ENCODE measurements at places on chromosomes 4 and X. TPM values are rescaled to one million over a fixed set of nuclear protein-coding genes. Genes with fewer than 3 reads are reported as not detected.

GRCh38 chr4:113871080-113871479, 108.4 kb downstream of the ARSJ start:
- no peaks in the 10 kb centered on the region for H3K4me1 ChIP-seq
- H3K36me3 ChIP-seq = no peaks in the 10 kb centered on the region
- no peak overlapping the region for H3K27ac ChIP-seq
- H3K4me3 ChIP-seq = no peak overlapping the region

Gene GUCY1B1
- total RNA-seq = 6.7 TPM

Gene VCX3B
- total RNA-seq = not detected

Gene CLDN2
- total RNA-seq = not detected

- DNase-seq = no peak
- H3K4me1 ChIP-seq = no peaks in the 10 kb centered on the region
- H3K27ac ChIP-seq = no peak overlapping the region
- no peaks in the 10 kb centered on the region for H3K36me3 ChIP-seq
- H3K4me3 ChIP-seq = no peak overlapping the region
- H3K27me3 ChIP-seq = no peaks in the 10 kb centered on the region
Observed at GRCh38 chr4:78612398-78613178, 61.0 kb downstream of the ANXA3 start.

Gene MAGEA10
- not detected for total RNA-seq

- peaks cover 18% of the 10 kb centered on the region for H3K36me3 ChIP-seq
- DNase-seq = no peak
- H3K27ac ChIP-seq = no peak overlapping the region
- H3K4me3 ChIP-seq = no peak overlapping the region
Observed at GRCh38 chr4:186368281-186368680, 102.3 kb downstream of the F11 start.

Gene NR0B1
- not detected for total RNA-seq

Gene CXorf49
- not detected for total RNA-seq

DNA sequence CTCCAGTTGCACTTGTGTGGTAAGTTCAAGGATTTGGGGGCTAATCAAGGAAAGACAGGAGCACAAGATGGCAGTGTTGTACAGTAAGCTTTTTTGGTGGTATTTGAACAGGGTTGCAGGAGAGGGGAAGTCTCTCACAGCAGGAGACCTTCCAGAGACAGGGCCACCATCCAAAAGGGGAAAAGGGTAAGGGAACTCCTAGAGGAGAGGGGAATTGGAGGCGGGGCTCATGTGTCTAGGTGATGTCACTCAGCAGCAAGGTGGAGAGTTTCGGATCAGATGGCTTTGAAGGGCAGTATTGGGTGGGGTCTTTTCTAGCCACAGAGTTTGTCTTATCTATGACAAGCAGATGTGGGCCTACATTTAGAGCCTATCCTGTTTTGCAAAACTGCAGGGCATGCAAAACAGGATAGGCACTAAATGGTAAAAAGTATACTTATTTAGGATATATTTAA, 13.4 kb upstream of the RNF175 start:
- DNase-seq = no peak
- peaks cover 13% of the 10 kb centered on the region for H3K4me1 ChIP-seq
- H3K4me3 ChIP-seq = no peak overlapping the region
- no peak overlapping the region for H3K27ac ChIP-seq
- peaks cover 33% of the 10 kb centered on the region for H3K36me3 ChIP-seq
- H3K27me3 ChIP-seq = no peaks in the 10 kb centered on the region

GRCh38 chr4:168694667-168695066, 197.8 kb downstream of the PALLD start:
- H3K4me1 ChIP-seq = peaks cover 20% of the 10 kb centered on the region
- no peaks in the 10 kb centered on the region for H3K36me3 ChIP-seq
- H3K27ac ChIP-seq = no peak overlapping the region
- H3K4me3 ChIP-seq = no peak overlapping the region
- DNase-seq = no peak

DNA sequence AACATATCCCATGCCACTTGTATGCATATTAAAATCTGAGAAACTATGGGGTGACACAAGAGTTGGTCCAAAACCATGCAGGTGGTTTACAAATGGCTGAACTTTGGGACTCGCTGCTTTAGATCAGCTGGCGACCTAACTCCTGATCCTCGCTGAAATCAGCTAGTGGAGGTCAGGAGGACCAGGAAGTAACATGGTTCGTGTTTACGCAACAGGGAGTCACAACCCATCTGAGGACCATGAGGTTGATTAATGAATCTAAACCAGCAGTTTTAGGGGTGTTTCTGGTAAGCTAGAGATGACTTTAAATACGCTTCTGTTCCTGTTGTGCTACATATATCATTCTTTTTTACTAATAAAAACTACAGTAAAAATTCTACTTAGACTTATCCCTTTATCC, 12.9 kb downstream of the TSPAN5 start:
- H3K4me3 ChIP-seq = no peak overlapping the region
- H3K27me3 ChIP-seq = no peaks in the 10 kb centered on the region
- no peak overlapping the region for H3K27ac ChIP-seq

Gene NOX1
- not detected for total RNA-seq

Gene MAGEA2B
- not detected for total RNA-seq

DNA sequence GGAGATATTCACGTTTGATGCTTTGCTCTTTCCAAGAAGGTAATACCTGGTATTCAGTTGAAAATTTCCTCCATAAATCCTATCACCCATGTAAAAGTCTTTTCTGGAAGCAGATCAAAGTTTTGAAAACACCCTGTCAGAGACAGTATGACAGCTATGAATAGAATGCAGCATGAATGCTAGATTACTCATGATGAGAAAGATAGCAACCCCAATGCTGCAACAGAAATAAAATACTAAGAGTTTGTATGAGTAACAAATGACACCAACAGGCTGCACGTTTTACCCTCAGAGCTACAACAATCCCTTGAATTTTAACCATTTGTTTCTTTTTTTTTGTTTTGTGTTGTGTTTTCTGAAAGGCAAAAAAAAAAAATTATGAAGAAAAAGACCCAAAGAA, 108.6 kb downstream of the ARHGAP6 start:
- H3K27ac ChIP-seq = no peak overlapping the region
- no peaks in the 10 kb centered on the region for H3K36me3 ChIP-seq
- DNase-seq = no peak
- no peaks in the 10 kb centered on the region for H3K4me1 ChIP-seq

DNA sequence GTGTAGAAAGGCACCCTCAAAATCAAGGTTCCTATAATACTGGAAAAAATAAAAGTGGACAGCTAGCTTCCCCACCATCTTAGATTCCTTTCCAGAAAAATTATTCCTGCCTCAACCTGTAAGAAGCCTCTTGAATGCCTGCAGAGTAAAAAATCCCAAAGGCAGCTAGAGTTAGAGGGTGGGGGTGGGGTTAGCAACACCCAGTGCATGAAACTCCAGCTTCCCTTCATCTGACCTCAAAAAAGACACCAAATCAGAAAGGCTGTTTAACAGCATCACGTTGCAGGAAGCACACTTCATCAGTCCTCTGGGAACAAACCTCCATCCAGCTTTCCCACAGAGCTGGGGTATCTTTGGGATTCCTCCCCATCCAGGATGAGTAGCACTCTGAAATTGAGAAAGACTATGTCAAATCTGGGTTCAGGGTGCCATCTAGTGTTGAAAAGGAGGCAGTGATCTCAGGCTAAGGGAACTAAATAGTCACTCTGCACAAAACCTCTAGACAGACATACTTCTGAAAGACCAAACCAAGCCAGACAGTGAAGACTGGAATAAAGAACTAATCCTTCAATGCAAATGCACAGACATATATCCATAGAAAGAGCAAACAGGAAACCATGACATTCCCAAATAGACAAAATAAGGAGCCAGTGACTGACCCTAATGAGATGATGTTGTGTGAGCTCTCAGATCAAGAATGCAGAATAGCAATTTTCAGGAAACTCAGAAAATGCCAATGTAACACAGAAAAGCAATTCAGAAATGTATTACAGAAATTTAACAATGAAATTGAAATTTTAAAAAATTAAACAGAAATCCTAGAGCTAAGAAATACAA, 97.9 kb downstream of the ARHGEF9 start:
- no peaks in the 10 kb centered on the region for H3K27me3 ChIP-seq
- H3K4me1 ChIP-seq = no peaks in the 10 kb centered on the region
- DNase-seq = no peak
- H3K27ac ChIP-seq = no peak overlapping the region
- H3K36me3 ChIP-seq = peaks cover 48% of the 10 kb centered on the region

GRCh38 chr4:54495091-54495490, 162.7 kb upstream of the KIT start:
- H3K4me3 ChIP-seq = no peak overlapping the region
- no peak for DNase-seq
- no peaks in the 10 kb centered on the region for H3K27me3 ChIP-seq
- H3K4me1 ChIP-seq = peaks cover 13% of the 10 kb centered on the region
- no peaks in the 10 kb centered on the region for H3K36me3 ChIP-seq

Gene ATP10D
- 7.9 TPM for total RNA-seq

- peaks cover 3% of the 10 kb centered on the region for H3K27me3 ChIP-seq
- peaks cover 3% of the 10 kb centered on the region for H3K4me1 ChIP-seq
- DNase-seq = no peak
- H3K36me3 ChIP-seq = no peaks in the 10 kb centered on the region
Observed at GRCh38 chr4:15459706-15460105, 10.0 kb upstream of the CC2D2A start.

Gene NDP
- 4.3 TPM for total RNA-seq

- no peak for DNase-seq
- H3K27me3 ChIP-seq = no peaks in the 10 kb centered on the region
- H3K36me3 ChIP-seq = no peaks in the 10 kb centered on the region
- H3K4me1 ChIP-seq = peaks cover 32% of the 10 kb centered on the region
- H3K4me3 ChIP-seq = no peak overlapping the region
Observed at GRCh38 chr4:71259280-71259679, 79.5 kb upstream of the SLC4A4 start.

Gene MTNR1A
- total RNA-seq = 1.2 TPM

Gene PAGE5
- not detected for total RNA-seq

- DNase-seq = no peak
- no peak within 1 kb of the TSS for H3K4me3 ChIP-seq
- no peaks in the 10 kb centered on the region for H3K27me3 ChIP-seq
- peaks cover 2% of the 10 kb centered on the region for H3K36me3 ChIP-seq
- no peaks in the 10 kb centered on the region for H3K4me1 ChIP-seq
Observed at GRCh38 chrX:18707426-18708049, at the start of gene PPEF1. Gene PPEF1, plus strand, starts transcription at chrX:18707645. Its CDS starts 136 bp downstream, at chrX:18707781.

DNA sequence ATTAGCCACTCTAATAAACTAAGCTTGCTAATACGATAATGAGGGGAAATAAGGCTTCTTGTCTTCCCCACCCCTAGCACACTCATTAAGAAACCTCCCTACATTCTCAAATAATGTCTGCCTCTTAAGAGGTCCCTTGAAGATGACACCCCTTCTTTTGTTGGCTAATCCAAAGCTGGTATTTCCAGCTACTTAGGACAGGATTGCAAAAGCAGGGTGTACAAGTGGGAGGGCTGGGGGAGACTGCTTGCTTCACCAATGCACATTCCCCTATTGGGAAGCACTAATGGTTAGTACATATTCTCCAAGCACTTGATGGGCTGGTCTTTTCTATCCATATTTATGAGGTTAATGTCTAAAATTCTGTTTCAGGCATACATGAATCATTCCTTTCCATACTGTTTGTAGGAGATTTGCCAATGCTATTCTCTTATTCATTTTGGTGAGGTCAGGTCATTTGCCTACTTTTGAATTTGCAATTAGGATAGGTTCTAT, 16.8 kb upstream of the TIMM8A start:
- no peak overlapping the region for H3K27ac ChIP-seq
- no peak for DNase-seq
- no peak overlapping the region for H3K4me3 ChIP-seq
- H3K4me1 ChIP-seq = no peaks in the 10 kb centered on the region
- H3K27me3 ChIP-seq = peaks cover 2% of the 10 kb centered on the region
- no peaks in the 10 kb centered on the region for H3K36me3 ChIP-seq

Gene NXF3
- not detected for total RNA-seq

Gene SORCS2
- total RNA-seq = 1.2 TPM

DNA sequence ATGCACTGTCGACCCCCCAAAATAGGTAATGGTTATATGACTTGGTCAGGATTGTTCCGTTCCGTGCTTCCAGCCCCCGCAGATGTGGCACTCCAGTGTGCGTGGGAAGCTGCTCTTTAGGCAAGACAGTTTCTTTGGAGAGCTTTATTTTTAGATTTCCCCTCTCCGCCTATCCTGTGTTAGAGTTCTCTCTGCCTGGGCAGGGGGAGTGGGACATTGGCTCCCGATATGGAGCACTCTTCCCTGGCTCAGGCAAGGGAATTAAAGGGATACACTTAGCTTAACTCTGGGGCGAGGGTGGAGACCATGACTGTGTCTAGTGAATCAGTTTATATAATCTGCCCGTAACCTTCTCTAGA, 36.0 kb downstream of the DLG3 start:
- no peak overlapping the region for H3K27ac ChIP-seq
- no peak for DNase-seq
- H3K4me1 ChIP-seq = peaks cover 50% of the 10 kb centered on the region
- no peaks in the 10 kb centered on the region for H3K27me3 ChIP-seq
- H3K4me3 ChIP-seq = no peak overlapping the region
- H3K36me3 ChIP-seq = peaks cover 12% of the 10 kb centered on the region

Gene OPHN1
- 9.4 TPM for total RNA-seq

DNA sequence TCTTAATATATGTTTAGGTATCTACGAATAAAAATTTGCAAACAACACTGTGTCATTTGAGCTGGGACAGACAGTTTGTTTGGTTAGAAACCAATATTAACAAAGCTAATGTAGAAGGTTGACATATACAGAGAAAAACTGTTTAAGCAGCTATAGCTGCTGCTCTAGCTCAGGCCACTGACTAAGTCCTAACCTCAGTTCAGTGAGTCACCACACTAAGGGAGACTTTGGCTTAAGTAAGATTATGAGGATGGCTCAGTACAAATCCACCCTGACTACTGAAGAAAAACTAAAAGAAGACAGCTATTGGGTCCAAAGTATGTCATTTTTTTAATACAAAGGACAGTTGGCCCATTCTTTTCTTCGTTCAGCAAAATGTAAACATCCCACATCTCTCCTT, 717.3 kb upstream of the ACTRT1 start:
- H3K4me3 ChIP-seq = no peak overlapping the region
- DNase-seq = no peak
- H3K4me1 ChIP-seq = no peaks in the 10 kb centered on the region
- no peak overlapping the region for H3K27ac ChIP-seq
- no peaks in the 10 kb centered on the region for H3K27me3 ChIP-seq

Gene TASL
- not detected for total RNA-seq

Gene CXorf38
- total RNA-seq = 7.1 TPM

DNA sequence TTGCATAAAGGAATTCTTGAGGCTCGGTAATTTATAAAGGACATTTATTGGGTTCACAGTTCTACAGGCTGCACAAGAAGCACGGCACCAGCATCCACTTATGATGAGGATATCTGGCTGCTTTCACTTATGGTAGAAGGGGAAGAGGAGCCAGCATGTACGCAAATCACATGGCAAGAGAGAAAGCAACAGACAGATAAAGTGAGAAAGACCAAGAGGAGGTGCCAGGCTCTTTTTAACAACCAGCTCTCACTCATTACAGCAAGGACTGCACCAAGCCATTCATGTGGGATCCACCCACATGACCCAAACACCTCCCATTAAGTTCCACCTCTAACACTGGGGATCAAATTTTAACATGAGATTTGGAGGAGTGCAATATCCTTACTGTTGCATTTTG, 1198.2 kb downstream of the ADGRL3 start:
- no peaks in the 10 kb centered on the region for H3K36me3 ChIP-seq
- no peaks in the 10 kb centered on the region for H3K27me3 ChIP-seq
- no peak overlapping the region for H3K4me3 ChIP-seq
- no peak overlapping the region for H3K27ac ChIP-seq
- H3K4me1 ChIP-seq = no peaks in the 10 kb centered on the region

- H3K27ac ChIP-seq = no peak overlapping the region
- H3K4me3 ChIP-seq = no peak overlapping the region
- no peaks in the 10 kb centered on the region for H3K4me1 ChIP-seq
- H3K36me3 ChIP-seq = no peaks in the 10 kb centered on the region
- no peak for DNase-seq
Observed at GRCh38 chr4:16750882-16751642, 147.4 kb downstream of the LDB2 start.

All from neural crest cell (in vitro differentiated cells).